Activated naive CD4-positive, alpha-beta T cell (primary cell): ENCODE measurements at places on chromosomes 3 and 15.

GRCh38 chr3:120140098-120140742 lies 46.0 kb upstream of the GSK3B start:
- no peak for DNase-seq

- no peak for DNase-seq
Measured at GRCh38 chr15:23628612-23629233, 18.9 kb downstream of the MAGEL2 start.

- no peak for DNase-seq
Measured at GRCh38 chr3:138463724-138464490, 29.5 kb downstream of the ESYT3 start.

GRCh38 chr15:51621155-51621765 lies 1.3 kb downstream of the DMXL2 start:
- DNase-seq = no peak

- no peak for DNase-seq
Measured at GRCh38 chr3:47984075-47984728, 32.0 kb downstream of the MAP4 start.

GRCh38 chr3:58588030-58588614 lies 10.9 kb upstream of the FAM107A start:
- no peak for DNase-seq

GRCh38 chr3:40845447-40845846 lies 320.7 kb downstream of the ZNF621 start:
- DNase-seq = no peak

GRCh38 chr3:24521420-24522145 lies 26.9 kb upstream of the THRB start:
- no peak for DNase-seq

- no peak for DNase-seq
Measured at GRCh38 chr3:157300981-157301663, 135.5 kb upstream of the PTX3 start.
